ENCODE measurements at places on chromosomes 12 and 14. TPM values are rescaled to one million over a fixed set of nuclear protein-coding genes. Genes with fewer than 3 reads are reported as not detected.

The EXOC3L4 gene
- not detected for total RNA-seq

The DMAC2L gene
- total RNA-seq = 17.7 TPM

The SRRM4 gene
- total RNA-seq = not detected

The ACSM4 gene
- not detected for total RNA-seq

The SMARCC2 gene
- 122 TPM for total RNA-seq

GRCh38 chr14:104750056-104750752 is 2.7 kb upstream of the SIVA1 start:
- no peak for DNase-seq
- no peaks in the 10 kb centered on the region for H3K27me3 ChIP-seq
- no peaks in the 10 kb centered on the region for H3K36me3 ChIP-seq
- H3K27ac ChIP-seq = peak overlapping the region; percentile 92

The NYNRIN gene
- 40.2 TPM for total RNA-seq

GRCh38 chr14:30296931-30297405 is 262.0 kb upstream of the G2E3 start:
- H3K4me1 ChIP-seq = no peaks in the 10 kb centered on the region
- no peaks in the 10 kb centered on the region for H3K36me3 ChIP-seq
- DNase-seq = no peak
- peaks cover 4% of the 10 kb centered on the region for H3K27me3 ChIP-seq
- H3K27ac ChIP-seq = no peak overlapping the region

- peaks cover 5% of the 10 kb centered on the region for H3K27me3 ChIP-seq
- DNase-seq = no peak
- H3K4me3 ChIP-seq = no peak overlapping the region
- no peak overlapping the region for H3K27ac ChIP-seq
- H3K36me3 ChIP-seq = no peaks in the 10 kb centered on the region
- H3K4me1 ChIP-seq = peaks cover 20% of the 10 kb centered on the region
These were observed 176.1 kb downstream of the KTN1 start for GRCh38 chr14:55756078-55756477.

GRCh38 chr12:89748791-89749190 is 40.2 kb upstream of the ATP2B1 start:
- no peak overlapping the region for H3K4me3 ChIP-seq
- H3K27ac ChIP-seq = no peak overlapping the region
- H3K4me1 ChIP-seq = peaks cover 17% of the 10 kb centered on the region

The SYNDIG1L gene
- total RNA-seq = 0.26 TPM

The C12orf42 gene
- total RNA-seq = not detected

The LYZ gene
- total RNA-seq = 0.21 TPM

GRCh38 chr12:4288296-4289131 is 15.0 kb downstream of the CCND2 start:
- H3K27ac ChIP-seq = no peak overlapping the region
- no peaks in the 10 kb centered on the region for H3K4me1 ChIP-seq
- no peak for DNase-seq
- peaks cover 19% of the 10 kb centered on the region for H3K27me3 ChIP-seq

GRCh38 chr12:50257236-50258166 is 25.8 kb downstream of the LIMA1 start:
- H3K36me3 ChIP-seq = no peaks in the 10 kb centered on the region
- H3K27ac ChIP-seq = peak overlapping the region; percentile 83
- H3K4me3 ChIP-seq = peak overlapping the region; percentile 46
- H3K27me3 ChIP-seq = no peaks in the 10 kb centered on the region
- DNase-seq = no peak
- peaks cover 33% of the 10 kb centered on the region for H3K4me1 ChIP-seq

DNA sequence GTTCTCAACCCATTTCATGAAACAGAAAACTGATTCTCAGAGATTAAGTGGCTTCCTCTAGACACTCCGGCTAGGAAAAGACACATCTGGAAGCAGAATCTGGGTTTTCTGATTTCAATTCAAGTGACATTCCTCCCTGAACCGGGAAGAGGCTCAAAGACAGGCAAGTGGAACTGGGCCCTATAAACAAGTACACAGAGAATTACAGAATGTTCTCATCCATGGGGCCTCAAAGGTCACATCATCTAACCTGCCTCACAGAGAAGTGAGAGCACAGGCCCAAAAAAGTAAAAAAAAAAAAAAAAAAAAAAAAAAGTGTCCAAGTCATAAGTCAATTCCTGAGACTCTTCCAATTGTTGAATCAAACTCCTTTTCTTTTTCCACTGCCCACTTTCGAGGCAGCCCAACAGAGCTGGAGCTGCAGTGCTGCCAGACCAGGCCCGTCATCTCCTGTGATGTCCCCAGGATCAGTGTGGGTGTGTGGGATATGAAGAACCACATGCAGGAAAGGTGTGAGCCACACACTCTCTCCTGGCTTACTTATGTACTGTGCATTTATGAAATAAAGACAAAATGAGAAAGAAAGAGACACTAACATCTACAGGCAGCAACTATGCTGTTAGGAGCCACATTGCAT is 2.8 kb upstream of the KRT1 start:
- no peak overlapping the region for H3K27ac ChIP-seq
- H3K36me3 ChIP-seq = no peaks in the 10 kb centered on the region
- H3K27me3 ChIP-seq = peaks cover 76% of the 10 kb centered on the region

The CAND1 gene
- 194 TPM for total RNA-seq

The RHEBL1 gene
- 1.2 TPM for total RNA-seq

GRCh38 chr12:41327096-41327895 is 139.2 kb downstream of the PDZRN4 start:
- no peak overlapping the region for H3K4me3 ChIP-seq
- H3K27me3 ChIP-seq = no peaks in the 10 kb centered on the region
- H3K4me1 ChIP-seq = no peaks in the 10 kb centered on the region
- DNase-seq = no peak

- no peaks in the 10 kb centered on the region for H3K4me1 ChIP-seq
- H3K27me3 ChIP-seq = no peaks in the 10 kb centered on the region
- no peak overlapping the region for H3K4me3 ChIP-seq
- H3K27ac ChIP-seq = no peak overlapping the region
These were observed 1581.3 kb upstream of the TMEM132C start for GRCh38 chr12:126685636-126686035.

The REM2 gene
- 0.18 TPM for total RNA-seq

GRCh38 chr12:54388237-54389133 is 4.0 kb upstream of the ZNF385A start:
- no peaks in the 10 kb centered on the region for H3K27me3 ChIP-seq
- H3K27ac ChIP-seq = no peak overlapping the region
- peaks cover 28% of the 10 kb centered on the region for H3K4me1 ChIP-seq
- DNase-seq = no peak
- no peak overlapping the region for H3K4me3 ChIP-seq
- H3K36me3 ChIP-seq = no peaks in the 10 kb centered on the region

DNA sequence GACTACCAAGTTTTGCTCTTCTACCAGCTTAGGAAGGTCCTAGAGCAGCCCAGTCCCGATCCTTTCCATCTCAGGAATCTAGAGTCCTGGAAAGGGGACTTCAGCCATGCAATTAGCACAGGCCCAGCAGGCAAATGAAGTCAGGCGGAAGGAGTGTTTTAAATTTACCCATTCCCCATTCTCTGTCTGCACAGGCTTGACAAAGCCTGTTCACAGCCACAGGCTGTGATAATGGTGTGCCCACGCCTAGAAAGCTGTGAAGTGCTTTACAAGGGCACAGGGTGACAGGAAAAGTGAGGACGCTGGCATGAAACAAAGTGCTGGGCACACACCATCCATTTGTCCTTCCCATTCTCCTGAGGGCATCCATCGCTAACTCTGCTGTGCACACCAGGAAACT is 79.0 kb downstream of the PITPNM2 start:
- H3K27ac ChIP-seq = no peak overlapping the region
- H3K4me1 ChIP-seq = peaks cover 22% of the 10 kb centered on the region
- DNase-seq = no peak
- H3K4me3 ChIP-seq = no peak overlapping the region
- no peaks in the 10 kb centered on the region for H3K27me3 ChIP-seq

DNA sequence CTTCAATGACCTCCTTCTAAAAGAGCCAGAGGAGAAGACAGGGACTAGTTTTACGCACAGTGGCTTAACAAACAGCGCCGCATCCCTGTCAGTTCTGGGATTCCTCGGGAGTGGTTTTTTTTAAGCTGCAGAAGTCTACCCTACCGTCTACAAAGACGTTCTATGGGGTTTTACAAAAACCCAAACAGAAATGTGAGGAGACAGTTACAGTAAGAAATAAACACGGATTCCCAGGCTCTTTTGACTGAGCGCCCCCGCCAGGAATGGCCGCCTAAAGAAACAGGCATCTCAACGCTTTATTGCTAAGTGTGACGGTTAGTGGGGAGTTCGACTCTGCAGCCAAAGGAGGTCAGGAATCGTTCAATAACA is 484 bp downstream of the ALKBH1 start:
- peaks cover 2% of the 10 kb centered on the region for H3K36me3 ChIP-seq
- no peaks in the 10 kb centered on the region for H3K27me3 ChIP-seq
- peak overlapping the region; percentile 94 for H3K4me3 ChIP-seq
- H3K27ac ChIP-seq = peak overlapping the region; percentile 78
- DNase-seq = peak; percentile 54
- peaks cover 31% of the 10 kb centered on the region for H3K4me1 ChIP-seq

DNA sequence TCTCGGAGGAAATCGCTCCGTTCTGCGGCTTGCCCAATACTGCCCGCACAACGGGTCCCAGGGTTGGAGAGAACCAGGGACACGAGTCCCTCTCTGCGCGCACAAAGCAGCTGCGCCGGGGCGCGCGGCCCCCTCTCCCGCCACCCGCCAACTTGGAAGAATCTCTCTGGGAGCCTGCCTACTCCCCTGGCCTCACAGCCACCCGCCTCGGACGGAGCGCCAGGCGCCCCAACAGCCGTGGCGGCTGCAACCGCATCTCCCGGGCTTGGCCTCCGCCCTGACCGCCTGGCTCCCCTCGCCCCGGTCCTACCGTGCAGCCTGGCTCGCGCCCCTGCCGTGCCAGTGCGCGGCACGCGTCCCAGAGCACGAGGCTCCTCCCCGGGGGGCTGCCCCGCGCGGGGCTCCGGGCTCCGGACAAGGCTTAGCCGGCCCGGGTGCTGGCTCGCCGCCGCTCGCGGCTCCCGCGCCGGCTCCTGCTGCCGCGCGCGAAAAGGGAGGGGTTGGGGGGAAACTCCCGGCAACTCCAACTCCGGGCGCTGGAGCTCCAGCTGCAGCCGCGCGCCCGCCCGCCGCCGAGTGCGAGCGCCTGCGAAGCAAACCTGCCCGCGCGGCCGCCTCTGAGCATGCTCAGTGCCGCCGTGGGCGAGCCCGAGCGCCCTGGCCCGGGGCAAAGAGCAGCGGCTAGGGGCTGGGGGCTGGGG is at the start of gene STXBP6:
STXBP6 (minus strand) TSS at position 580 of the 701 bp plus-strand sequence. CDS start 75,329 bp downstream, outside the sequence.
- DNase-seq = peak; percentile 89
- H3K4me1 ChIP-seq = peaks cover 20% of the 10 kb centered on the region
- no peaks in the 10 kb centered on the region for H3K36me3 ChIP-seq
- H3K27ac ChIP-seq = peak within 1 kb of the TSS; percentile 52

The SMIM41 gene
- not detected for total RNA-seq

GRCh38 chr12:65886996-65887395 is 62.7 kb downstream of the HMGA2 start:
- H3K27ac ChIP-seq = no peak overlapping the region
- H3K4me3 ChIP-seq = no peak overlapping the region
- H3K27me3 ChIP-seq = no peaks in the 10 kb centered on the region
- H3K36me3 ChIP-seq = peaks cover 12% of the 10 kb centered on the region

The TAS2R7 gene
- total RNA-seq = not detected

DNA sequence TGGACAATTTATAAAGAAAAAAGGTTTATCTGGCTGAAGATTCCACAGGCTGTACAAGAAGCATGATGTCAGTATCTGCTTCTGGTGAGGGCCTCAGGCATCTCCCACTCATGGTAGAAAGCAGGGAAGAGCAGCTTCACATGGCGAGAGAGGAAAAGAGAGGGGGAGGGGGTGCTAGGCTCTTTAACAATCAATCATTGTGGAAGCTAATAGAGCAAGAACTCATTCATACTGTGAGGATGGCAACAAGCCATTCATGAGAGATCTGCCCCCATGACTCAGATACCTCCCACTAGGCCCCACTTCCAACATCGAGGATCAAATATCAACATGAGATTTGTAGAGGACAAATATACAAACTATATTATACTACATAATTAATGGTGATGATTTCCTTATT is 361.9 kb upstream of the FAR2 start:
- no peak overlapping the region for H3K27ac ChIP-seq
- no peaks in the 10 kb centered on the region for H3K27me3 ChIP-seq
- H3K4me3 ChIP-seq = no peak overlapping the region
- no peak for DNase-seq
- peaks cover 4% of the 10 kb centered on the region for H3K4me1 ChIP-seq

GRCh38 chr12:103966736-103967135 is 1.1 kb downstream of the TDG start:
- H3K4me1 ChIP-seq = peaks cover 45% of the 10 kb centered on the region
- no peak for DNase-seq
- H3K36me3 ChIP-seq = peaks cover 7% of the 10 kb centered on the region
- peak overlapping the region; percentile 96 for H3K4me3 ChIP-seq
- H3K27me3 ChIP-seq = no peaks in the 10 kb centered on the region

The TSHR gene
- not detected for total RNA-seq

GRCh38 chr12:57865084-57865751 is 18.7 kb upstream of the CTDSP2 start:
- H3K27ac ChIP-seq = peak overlapping the region; percentile 92
- peak overlapping the region; percentile 62 for H3K4me3 ChIP-seq
- peaks cover 32% of the 10 kb centered on the region for H3K4me1 ChIP-seq
- H3K36me3 ChIP-seq = no peaks in the 10 kb centered on the region

- H3K4me3 ChIP-seq = no peak overlapping the region
- no peak for DNase-seq
- no peaks in the 10 kb centered on the region for H3K27me3 ChIP-seq
- H3K36me3 ChIP-seq = no peaks in the 10 kb centered on the region
- H3K4me1 ChIP-seq = peaks cover 7% of the 10 kb centered on the region
These were observed 94.9 kb downstream of the ETV6 start for GRCh38 chr12:11744410-11744801.

- no peak overlapping the region for H3K4me3 ChIP-seq
- DNase-seq = no peak
- H3K4me1 ChIP-seq = peaks cover 11% of the 10 kb centered on the region
- H3K36me3 ChIP-seq = peaks cover 29% of the 10 kb centered on the region
- no peaks in the 10 kb centered on the region for H3K27me3 ChIP-seq
These were observed 10.9 kb downstream of the TCHP start for GRCh38 chr12:109910969-109911348.

DNA sequence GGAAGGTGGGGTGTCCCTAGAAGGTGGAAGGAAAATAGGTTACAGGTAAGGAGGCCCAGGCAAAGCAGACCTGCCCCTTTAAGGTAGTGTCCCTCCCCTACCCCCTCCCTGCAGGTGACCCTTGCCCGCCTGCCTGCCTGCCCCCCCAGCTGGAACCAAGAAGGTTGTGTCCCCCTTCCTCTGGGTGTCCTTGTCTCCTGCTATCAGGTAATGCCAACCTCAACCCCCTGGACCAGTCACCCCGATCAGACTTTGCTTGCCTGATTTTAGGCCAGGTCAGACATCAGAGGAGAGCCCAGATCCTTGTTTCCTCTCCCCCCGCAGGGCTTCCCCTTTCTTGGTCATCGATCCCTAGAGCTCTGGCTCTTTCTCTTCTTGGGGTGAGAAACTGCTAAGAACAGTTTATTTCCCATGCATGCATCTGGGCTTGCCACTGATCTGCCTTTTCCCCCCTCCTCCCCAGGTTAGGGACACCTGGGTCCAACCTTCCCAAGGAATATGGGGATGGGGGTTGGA is at the start of gene SLC39A5:
SLC39A5 (plus strand) TSS at position 136 of the 516 bp plus-strand sequence. CDS start 1,224 bp downstream, outside the sequence.
- no peak within 1 kb of the TSS for H3K27ac ChIP-seq
- H3K27me3 ChIP-seq = no peaks in the 10 kb centered on the region
- peaks cover 9% of the 10 kb centered on the region for H3K4me1 ChIP-seq
- no peak within 1 kb of the TSS for H3K4me3 ChIP-seq

Measured in osteocyte (in vitro differentiated cells).